ENCODE measurements at places on chromosomes 16 and 17.

- no peak for DNase-seq
Observed at GRCh38 chr17:10773391-10773790, 30.5 kb downstream of the TMEM238L start.

- DNase-seq = peak; percentile 34
Observed at GRCh38 chr16:85612191-85612800, 826 bp upstream of the GSE1 start.

- no peak for DNase-seq
Observed at GRCh38 chr17:73292031-73292531, 19.7 kb downstream of the CDC42EP4 start.

GRCh38 chr17:41967921-41968578, 1.5 kb downstream of the CNP start:
- DNase-seq = no peak

- no peak for DNase-seq
Observed at GRCh38 chr17:2712300-2713043, 908 bp upstream of the CLUH start.

DNA sequence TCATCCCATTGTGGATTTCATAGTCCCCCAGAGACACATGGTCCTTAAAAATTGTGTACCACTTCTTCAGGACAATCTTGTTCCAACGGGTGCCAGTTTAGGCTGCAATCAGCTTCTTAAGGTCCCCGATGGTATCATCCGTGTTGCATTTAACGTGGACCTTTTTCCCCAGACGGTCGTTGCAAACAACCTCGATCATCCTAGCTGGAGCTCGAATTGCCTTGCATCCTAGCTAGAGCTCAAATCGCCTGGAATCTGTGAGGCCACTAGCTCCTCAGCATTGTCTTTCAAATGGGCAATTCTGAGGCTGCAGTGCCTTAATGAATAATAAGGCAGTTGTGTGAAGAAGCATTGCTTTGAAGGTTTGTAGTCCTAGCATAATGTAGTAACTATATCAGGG, 37.7 kb upstream of the RHBDL3 start:
- DNase-seq = no peak

DNA sequence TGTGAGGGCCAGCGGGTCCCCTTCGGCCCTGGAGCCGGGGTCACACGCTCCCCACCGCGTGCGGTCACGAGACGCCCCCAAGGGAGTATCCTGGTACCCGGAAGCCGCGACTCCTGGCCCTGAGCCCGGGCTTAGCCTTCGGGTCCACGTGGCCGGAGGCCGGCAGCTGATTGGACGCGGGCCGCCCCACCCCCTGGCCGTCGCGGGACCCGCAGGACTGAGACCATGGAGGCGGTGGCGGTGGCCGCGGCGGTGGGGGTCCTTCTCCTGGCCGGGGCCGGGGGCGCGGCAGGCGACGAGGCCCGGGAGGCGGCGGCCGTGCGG, at the start of gene NAGLU:
TSS of gene NAGLU (plus strand) at position 194 of the 324 bp plus-strand sequence. CDS start at position 226, 32 bp downstream.
- peak; percentile 84 for DNase-seq

DNA sequence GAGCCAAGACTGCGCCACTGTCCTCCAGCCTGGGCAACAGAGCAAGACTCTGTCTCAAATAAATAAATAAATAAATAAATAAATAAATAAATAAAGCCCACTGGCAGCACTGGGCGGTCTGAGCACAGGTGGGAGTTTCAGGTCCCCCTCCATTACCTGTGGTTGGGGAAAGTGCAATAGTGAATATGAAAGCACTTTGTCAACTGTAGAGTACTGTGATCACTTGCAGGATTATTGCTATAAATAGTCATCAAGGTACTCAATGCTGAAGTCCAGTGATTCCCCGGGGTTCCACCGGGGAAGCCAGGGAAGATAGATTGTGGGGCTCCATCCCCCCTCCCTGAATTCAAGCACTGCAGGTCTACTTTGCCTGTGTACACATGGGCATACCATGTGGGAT, 42.7 kb upstream of the CPNE2 start:
- no peak for DNase-seq

GRCh38 chr17:71757956-71758355, 362.9 kb upstream of the SOX9 start:
- DNase-seq = no peak

DNA sequence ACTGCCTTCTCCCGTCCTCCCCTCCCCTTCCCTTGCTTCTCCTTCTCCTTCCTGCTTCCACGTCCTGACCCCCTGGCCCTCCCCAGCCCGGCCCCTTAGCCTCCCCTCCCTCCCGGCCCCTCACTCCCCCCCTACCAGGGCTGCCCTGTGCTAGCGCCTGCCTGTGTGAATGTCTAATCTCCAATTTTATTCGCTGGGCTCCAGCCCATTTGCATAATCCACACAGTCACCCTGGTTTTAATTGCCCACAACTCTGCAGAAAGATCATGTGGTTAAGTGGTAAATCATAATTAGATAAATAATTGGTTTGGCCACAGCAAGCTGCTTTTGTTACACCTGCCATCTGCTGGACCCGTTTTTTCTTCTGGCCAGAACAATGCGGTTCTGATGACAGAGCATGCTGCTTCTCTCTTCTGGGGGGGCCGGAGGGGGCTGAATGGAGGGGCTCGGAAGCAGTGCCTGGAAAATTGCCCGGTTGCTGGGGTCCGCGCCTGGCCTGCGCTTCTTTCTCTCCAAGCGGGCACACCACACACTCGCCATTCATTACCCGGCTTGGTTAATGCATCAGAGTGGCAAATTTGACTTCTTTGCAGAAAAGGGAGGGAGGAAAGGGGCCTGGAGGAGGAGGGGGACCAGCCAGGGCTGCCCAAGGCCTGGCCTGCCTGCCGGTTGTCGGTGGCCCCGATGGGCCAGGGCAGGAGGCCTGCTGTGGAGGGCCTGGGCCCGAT, 19.5 kb upstream of the GSE1 start:
- no peak for DNase-seq

DNA sequence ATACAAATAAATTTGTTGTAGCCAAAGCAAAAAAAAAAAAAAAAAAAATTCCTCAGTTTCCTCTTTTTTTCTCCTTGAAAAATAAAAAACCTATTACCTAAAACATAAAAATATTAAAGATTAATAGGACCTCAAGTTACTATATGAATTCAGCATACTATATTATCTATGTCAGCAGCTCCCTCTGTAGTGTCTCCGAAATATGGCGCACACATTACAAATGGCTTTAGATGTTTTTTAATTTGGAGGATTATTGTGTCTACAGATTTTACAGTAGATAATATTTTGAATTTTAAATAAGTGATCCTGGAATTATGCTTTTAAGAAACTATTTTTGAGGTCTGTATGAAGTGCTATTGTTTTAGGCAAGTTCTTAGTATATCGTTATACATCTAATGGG, 94.4 kb downstream of the NLK start:
- DNase-seq = no peak

- peak; percentile 89 for DNase-seq
Observed at GRCh38 chr16:67562526-67562917, at the start of gene CTCF. Gene CTCF, plus strand, starts transcription at chr16:67562526. Its CDS starts 48,307 bp downstream, at chr16:67610833.

- no peak for DNase-seq
Observed at GRCh38 chr17:38885728-38886642, 16.1 kb downstream of the LASP1 start.
